CD4-positive, alpha-beta T cell treated with Interleukin-4 for 4 hours (primary cell): ENCODE measurements at places on chromosomes 16 and 17.

- DNase-seq, result no peak
Observed at GRCh38 chr16:14300705-14301168, 229.6 kb downstream of the MRTFB start.

DNA sequence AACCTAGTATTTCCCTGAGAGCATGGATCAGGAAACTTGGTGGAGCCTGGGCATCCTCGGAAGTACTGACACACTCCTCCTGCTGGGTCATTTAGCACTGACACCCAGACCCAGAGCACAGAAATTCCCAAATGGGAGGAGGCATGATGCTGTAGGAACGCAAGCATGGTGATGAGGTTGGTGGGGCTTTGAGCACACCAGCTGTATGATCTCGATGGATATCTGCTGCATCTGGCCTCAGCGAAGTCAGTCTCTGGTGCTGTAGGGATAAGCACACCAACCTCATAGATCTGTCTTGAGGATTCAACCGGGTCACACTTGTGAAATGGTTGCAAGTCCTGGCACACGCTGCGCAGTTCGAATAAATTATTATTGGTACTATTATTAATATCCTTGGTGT is 52.5 kb downstream of the SHISA6 start:
- DNase-seq, result no peak

DNA sequence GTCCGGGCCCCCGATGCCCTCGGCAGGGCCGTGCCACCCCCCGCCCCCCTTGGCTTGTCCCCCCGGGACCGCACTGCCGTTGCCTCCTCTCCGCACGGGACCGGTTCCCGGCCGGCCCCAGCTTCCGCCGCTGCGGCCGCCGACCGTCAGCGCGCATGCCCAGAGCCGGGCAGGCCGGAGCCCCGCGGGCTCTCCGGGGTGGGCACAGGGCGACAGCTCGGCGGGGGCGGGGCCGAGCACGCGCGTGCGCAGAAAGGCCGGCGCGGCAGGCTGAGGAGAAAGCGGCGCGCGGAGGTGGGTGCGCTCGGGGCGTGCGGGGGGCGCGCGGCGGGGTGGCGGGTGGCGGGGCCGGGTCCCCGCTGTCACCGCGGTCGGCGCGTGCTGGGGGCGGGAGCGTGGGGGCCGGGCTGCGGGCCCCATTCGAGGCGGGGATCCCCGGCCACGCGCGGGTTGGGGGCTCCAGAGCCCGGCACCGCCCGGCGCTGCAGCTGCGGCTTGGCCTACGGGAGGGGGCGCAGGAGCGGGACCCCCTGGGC is at the start of gene TBC1D24:
Gene TBC1D24, plus strand, starts transcription at position 251 of the 536 bp plus-strand sequence. CDS start 21,022 bp downstream, outside the sequence.
- DNase-seq, result peak; percentile 73

GRCh38 chr16:78189121-78189520 is 89.7 kb downstream of the WWOX start:
- DNase-seq, result no peak

DNA sequence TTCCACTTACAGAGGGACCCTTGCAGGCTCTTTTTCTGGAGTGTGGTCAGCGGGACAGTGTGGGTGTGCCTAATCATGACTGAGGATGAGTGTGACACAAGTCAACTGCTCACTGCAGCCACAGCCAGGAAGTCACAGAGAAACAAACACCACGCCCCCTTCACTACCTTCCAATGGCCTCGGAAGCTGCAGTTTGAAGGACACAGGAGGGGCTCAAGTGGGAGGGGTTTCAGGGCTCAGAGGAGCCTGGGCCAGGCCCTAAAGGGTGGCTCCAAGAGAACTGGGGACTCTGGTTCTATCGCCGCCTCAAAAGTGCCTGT is 116.2 kb upstream of the SDK2 start:
- no peak for DNase-seq

DNA sequence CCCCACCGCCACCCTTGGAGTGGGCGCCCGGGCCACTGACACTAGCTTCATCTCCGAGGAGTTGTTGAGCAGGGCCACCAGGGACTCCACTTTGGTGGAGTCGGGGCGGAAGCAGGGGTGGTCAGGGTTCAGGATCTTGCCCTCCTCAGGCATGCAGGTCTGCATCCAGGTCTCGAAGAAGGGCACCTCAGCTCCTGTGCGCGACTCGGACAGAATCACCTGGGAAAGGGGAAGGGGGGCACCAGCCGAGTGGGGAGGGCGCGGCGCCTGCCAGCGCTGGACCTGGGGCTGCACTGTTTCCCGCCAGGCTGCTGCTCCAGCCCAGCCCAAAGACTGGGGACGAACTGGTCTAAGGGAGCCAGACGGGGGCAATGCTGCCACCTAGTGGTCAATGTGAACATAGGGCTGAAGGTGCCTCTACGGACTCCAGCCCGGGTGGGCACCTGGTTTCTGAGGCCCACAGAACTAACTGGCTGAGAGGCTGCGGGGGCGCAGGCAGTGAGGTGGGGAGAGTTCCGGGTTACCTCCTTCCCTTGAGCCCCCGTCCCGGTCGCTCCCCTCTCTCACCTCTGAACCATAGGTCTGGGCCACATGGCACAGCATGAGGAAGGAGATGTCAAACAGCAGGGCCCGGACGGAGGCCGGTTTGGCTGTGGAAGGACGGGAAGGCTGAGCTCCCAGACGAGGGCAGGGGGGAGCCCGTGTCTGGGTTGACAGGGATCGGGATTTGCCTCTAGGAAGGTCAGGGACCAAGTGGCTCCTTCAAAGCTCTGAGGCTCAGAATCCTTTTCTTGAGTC is 11.8 kb downstream of the CSF3 start:
- peak; percentile 75 for DNase-seq

GRCh38 chr17:46901291-46901690 is 21.7 kb upstream of the GOSR2 start:
- DNase-seq, result no peak

GRCh38 chr17:10032118-10032852 is 127.2 kb upstream of the RCVRN start:
- DNase-seq, result no peak

GRCh38 chr17:66488864-66489263 is 186.5 kb downstream of the PRKCA start:
- no peak for DNase-seq

- no peak for DNase-seq
Observed at GRCh38 chr17:66849851-66850580, 15.1 kb downstream of the CACNG5 start.

DNA sequence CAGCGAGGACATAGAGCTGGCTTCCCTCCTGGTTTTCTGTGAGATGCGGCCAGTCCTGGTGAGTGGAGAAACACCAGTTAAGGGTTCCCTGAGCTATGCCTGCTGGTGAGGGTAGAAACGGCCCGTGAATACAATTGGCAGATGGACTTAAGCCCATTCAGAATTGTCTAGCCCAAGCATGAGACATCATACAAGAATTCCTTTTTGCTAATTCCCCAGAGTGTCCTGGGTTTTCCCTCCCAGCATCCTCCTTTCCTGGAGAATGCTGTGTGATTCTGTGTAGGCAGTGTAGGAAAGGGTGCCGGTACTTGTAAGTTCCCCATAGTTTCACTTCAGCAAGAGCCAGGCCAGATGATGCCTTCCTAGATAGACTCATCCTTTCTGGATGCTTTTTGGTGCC is 65.1 kb downstream of the SDR42E1 start:
- no peak for DNase-seq

GRCh38 chr16:61332461-61332860 is 703.8 kb downstream of the CDH8 start:
- DNase-seq, result no peak

DNA sequence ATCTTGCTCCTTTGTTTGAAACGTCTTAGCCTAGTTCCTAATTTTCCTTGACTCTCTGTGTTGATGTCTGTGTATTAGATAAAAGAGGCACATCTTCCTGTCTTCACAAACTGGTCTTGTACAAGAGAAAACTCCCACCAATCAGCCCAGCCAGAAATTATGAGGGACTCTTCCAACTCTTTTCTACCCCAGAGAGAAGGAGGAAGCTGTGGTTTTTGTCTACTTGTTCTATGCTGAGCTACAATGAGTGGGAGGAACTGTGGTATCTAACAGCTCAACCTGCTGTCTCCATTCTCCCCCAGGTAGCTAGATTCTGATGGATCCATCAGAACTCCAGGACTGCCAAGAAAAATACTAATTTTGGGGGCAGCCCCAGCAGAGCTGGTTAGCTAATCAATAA is 392.5 kb downstream of the HS3ST3B1 start:
- no peak for DNase-seq

- DNase-seq, result no peak
Observed at GRCh38 chr17:12390631-12391030, 275.1 kb upstream of the MYOCD start.

GRCh38 chr16:57899771-57900661 is 70.9 kb downstream of the CNGB1 start:
- DNase-seq, result peak; percentile 73

DNA sequence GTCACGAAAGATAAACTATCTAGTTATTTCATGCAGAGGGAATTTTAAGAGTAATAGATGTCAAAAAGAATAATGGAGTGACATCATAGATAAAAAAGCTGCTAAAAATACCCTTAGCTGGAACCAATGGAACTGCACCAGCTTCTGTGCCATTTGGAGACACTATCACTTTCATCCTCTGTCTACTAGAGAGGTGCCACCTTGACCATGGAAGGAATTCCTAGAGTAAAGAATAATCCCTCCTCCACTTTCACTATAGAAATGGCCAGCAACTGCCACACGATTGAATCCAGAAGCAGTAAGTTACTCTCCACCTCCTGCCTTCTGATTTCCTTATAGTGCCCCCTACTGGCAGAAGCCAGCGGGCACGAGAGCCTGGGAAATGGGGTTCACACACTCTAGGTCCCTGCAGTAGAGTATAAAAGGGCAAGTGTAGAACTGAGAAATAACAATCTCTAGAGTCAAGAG is 2.8 kb upstream of the ALDH3A2 start:
- peak; percentile 60 for DNase-seq

DNA sequence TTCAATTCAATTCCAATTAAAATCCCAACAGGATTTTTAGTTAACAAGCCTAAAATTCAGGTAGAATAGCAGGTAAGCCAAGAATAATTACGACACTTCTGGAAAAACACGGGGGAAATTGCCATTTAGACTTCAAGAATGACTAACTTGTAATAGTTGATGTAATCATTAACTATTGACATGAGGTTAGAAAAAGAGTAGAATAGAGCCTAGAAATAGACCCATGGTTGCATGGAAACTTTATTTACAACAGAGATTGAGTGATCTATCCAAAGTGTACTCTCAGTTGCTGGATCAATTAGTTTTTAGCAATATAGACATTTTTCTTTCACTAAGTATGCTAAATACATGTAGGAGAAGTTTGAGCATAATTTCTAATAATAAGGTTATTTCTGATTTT is 3.6 kb upstream of the SLC13A5 start:
- DNase-seq, result no peak

GRCh38 chr17:21679256-21680146 is 12.8 kb upstream of the KCNJ18 start:
- DNase-seq, result no peak

GRCh38 chr17:42049834-42050392 is 488 bp downstream of the C17orf113 start:
- DNase-seq, result no peak

GRCh38 chr16:65323655-65324237 is 201.9 kb upstream of the CDH11 start:
- no peak for DNase-seq

DNA sequence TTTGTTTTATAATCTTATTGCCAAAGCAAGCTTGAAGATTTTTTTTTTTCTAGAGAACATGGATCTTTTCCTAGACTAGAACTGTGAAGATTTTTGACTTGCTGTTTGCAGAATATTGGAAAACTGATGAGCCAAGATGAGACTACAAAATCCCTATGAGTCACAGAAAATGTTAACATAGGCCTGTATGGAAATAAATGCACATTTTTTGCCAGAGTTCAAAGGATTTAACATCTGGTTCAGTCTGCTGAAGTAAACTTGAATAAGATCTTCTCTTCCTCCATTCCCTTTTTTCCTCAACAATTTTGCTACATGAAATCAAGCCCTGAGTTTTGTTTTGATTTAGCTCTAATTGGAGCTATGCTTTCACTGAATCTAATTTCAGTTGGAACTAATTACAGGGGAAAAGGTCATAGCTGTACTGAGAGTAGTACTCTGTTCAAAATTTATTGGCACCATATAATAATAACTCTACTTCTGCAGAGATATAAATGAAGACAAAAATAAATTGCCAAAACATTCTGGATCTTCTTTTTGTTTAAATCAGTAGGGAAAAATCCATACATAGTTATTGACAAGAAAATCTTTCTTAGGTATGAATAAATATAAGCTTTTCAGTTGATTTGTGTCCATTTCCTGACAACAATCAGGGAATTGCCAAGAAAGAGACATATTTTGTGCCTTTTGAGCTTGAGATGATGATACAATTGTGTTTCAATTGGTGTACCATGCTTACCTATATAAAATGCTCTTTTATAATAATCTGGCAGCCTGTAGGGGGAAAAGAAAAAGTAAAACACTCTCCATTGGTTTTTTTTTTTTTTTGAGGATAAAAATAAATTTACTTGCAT is 387.5 kb upstream of the GOT2 start:
- no peak for DNase-seq

GRCh38 chr17:27635275-27635823 is 4.4 kb downstream of the LGALS9 start:
- DNase-seq, result no peak

GRCh38 chr16:75483222-75483621 is 12.0 kb downstream of the CHST6 start:
- DNase-seq, result no peak

- DNase-seq, result peak; percentile 63
Observed at GRCh38 chr16:3020247-3020603, at the start of gene TNFRSF12A. TSS of gene TNFRSF12A (plus strand) at chr16:3020368. CDS start at chr16:3020398, 30 bp downstream.

DNA sequence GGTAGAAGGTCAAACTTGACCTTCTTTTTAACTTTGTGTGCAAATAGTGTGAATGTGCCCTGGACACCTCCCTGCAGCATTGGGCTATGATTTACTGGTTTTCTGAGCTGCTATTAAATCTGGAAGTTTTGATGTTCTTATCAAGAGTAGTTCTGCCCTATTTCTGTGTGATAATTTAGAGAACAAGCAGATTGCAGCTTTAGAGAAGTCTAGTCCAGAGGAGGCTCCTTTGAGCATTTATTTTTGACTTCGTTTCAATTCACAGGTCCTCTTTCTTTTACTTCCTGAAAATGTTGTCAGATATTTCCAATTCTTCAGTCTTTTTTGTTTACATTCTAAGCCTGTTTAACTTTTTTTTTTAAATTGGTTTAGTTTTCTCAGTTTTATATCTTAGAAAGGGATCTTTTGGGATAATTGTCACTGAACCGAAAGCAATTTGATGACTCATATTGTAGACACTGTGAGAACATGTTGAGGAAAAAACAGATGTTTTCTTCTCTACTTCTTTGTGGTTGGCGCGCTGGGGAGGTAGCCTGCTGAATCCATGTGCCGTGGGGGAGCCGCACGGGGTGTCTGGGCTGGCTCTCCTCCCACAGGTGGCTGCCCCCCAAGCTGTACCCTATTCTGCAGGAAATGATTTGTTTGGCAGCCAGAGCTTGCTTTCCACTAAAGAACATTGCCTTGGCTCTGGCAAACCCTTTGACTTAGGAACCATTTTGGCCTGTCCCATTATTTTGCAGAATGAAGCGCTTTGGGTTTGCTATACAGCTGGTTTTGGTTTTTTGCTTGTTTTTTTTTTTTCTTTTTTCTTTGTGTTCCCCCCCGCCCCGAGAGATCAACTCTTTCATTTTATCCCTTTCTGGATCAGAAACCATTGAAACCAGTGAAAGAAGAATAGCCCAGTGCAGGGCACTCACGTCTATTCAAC is 53.4 kb downstream of the MFSD11 start:
- peak; percentile 49 for DNase-seq
